ENCODE measurements at places on chromosomes 12 and 14.

- DNase-seq: no peak
Observed at GRCh38 chr12:19620222-19620621, 180.9 kb downstream of the AEBP2 start.

DNA sequence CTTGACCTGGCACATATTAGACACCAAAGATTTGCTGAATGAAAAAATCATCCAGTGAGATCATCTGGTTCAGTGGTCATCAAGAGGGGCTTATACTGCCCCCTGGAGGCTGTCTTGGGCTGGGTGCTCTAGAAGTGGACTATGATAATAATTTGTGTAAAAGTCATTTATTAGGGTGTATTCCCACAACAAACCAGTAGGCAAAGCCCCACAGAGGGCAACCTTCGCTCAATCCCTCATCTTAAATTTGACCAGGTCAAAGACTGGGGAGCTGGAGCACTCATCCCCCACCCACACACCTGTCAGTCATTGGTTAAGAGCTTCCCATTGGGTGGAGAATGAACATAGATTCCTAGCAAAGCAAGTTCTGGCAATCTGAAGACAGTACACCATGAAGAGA, 20.0 kb upstream of the FICD start:
- peak; percentile 55 for DNase-seq

- DNase-seq: no peak
Observed at GRCh38 chr14:71062581-71063303, 155.5 kb downstream of the PCNX1 start.

GRCh38 chr12:47779301-47779942, 6.4 kb downstream of the SLC48A1 start:
- peak; percentile 98 for DNase-seq

DNA sequence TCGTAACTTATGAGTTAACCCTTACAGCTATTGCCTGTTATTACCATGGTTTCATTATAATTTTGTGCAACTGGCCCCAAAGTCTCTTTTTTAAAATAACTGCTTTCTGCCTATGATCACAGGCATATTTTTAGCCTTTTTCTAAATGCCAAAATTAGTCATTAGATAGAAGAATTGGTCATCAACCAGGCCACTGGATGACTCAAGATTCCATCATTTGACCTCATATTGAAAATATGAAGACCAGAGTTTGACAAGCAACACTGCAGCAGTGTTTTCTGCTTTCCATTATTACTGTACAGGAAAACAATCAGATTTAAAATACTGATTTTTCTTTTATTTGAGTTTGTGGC, 54.7 kb upstream of the OTOGL start:
- DNase-seq: no peak

DNA sequence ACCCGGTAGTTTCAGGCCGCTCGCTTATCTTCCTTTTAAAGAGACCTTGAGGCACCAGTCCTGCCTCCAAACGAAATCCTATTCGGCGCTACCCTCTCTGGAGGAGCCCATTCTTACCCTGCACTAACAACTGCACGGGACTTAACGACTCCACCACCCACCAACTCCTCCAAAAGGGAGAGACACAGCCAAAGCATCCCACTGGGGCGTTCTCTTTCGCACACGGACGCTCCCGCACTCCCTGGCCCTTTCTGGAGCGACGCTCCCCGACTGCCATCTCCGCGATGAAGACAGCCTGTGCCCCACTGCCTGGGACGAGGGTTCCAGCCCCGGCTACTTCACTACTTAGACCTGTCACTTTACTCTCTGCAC, 650 bp downstream of the GALC start:
- DNase-seq: no peak

GRCh38 chr12:94731733-94732360, 81.5 kb upstream of the TMCC3 start:
- DNase-seq: no peak

DNA sequence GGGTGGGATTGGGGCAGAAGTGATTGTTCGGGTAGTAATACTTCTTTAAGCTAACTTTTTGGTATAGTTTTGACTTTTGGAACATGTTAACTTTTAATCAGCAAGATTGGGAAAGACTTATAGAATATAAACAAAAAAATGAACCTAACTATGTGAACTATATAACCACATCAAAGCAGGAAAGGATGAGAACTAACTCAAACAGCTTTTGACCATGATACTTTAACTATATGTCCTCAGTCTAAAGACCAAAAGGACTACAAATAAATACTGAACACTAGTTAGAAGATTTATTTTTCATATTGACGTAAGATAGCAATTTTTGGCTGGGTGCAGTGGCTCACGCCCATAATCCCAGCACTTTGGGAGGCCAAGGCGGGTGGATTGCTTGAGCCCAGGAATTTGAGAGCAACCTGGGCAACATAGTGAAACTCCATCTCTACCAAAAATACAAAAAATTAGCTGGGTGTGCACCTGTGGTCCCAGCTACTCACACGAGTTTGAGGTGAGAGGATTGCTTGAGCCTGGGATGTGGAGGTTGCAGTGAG, 108.5 kb upstream of the ATF1 start:
- DNase-seq: no peak

DNA sequence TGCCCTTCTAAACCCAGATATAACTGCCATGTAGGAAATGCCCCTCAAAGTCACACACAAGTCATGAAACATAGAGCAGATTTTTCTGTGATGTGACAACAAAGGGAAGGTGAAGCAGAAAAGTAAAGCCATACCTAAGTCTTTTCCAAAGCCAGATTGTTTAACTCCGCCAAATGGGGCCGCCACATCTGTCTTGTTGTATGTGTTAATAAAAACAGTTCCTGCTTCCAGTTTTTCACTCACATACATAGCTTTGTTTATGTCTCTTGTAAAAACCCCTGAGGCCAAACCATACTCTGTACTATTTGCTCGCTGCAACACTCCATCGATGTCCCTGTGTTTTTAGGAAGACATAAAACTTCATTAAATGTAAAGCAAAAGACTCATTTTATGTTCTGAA, 40.3 kb downstream of the NOPCHAP1 start:
- no peak for DNase-seq

GRCh38 chr14:61108496-61109141, 127.6 kb downstream of the SLC38A6 start:
- no peak for DNase-seq

DNA sequence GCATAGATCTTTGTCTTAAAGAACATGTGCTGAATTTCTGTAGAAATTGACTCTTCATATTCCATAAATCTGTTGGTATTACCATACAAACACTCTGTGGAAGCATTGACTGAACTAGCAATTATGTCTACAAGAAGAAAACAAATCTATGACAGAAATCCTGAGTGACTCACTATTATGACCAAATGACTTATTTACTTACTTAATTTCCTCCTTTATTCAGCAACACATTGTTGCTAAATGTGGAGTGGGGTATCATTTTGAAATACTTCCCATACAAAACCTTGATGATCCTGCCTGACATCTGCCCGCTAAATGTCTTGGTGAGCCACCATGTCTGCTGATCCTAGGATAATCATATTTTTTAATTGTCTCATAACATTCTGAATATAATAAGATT, 99.1 kb upstream of the SLCO1C1 start:
- no peak for DNase-seq

GRCh38 chr14:100688598-100689461, 37.9 kb upstream of the DLK1 start:
- no peak for DNase-seq

GRCh38 chr12:122389677-122390076, 32.8 kb downstream of the CLIP1 start:
- DNase-seq: no peak

DNA sequence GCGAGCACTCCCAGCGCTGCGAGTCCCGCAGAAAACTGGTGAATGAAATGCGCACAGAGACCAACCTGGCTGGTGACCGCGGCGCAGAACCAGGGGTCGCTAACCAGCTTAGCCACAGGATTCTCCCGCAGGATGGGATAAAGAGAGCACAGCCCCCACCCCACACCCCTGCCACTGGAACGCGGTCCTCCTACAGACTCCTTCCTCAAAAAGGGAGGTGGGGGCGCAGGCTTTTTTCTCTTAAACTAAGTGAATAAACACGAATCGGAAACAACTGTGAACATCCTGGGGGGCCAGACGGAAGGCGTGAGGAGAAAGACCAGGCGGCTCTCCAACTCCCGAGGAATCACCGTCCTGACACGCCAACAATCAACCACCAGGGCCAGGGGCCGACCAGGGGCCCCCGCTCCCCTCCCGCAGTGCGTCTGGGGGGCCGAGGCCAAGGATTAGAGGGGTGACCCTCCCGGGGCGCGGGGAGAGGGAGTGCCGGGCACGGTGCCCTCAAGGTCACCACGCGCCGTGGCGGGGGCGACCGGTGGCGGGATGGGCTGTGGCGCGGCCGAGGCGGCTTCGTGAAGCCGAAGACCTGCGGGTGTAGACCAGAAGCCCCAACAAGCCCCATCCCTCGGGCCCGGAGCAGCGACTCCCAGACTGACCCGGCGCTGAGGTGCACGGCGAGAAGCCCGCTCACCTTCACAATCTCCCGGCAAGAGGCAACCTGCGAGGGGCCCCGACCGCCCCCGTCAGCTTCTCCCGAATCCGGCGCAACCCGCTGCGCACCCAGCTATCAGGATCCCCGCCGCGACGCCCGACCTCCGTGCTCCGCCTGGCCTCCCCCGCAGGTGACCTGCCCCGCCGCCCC, 704 bp downstream of the ATP2B1 start:
- DNase-seq: no peak

DNA sequence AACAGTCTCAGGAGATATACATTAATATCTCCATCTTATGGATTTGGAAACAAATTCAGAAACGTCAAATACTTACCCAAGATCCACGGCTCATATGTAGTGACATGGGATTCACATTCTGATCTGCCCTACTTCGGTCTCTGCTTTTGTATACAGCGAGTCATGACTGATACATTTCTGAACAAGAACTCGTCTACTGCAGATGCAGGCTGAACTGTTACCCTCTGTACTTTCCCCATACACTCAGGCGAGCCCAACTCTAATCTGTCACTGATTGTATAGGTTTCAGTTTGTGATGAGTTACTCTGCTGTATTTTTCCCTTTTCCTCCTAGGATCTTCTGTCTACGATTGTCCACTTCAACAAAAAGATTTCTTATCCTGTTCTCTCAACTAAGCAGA, 441.6 kb downstream of the CCDC91 start:
- DNase-seq: no peak

- DNase-seq: no peak
Observed at GRCh38 chr12:46339051-46339450, 33.5 kb downstream of the SLC38A2 start.

- no peak for DNase-seq
Observed at GRCh38 chr14:91237219-91237618, 7.3 kb downstream of the GPR68 start.

- DNase-seq: no peak
Observed at GRCh38 chr14:31941487-31941886, 135.6 kb upstream of the ARHGAP5 start.

GRCh38 chr14:103206836-103207387, 83.7 kb downstream of the TNFAIP2 start:
- DNase-seq: no peak

GRCh38 chr12:26711569-26711968, 121.4 kb downstream of the ITPR2 start:
- DNase-seq: no peak

DNA sequence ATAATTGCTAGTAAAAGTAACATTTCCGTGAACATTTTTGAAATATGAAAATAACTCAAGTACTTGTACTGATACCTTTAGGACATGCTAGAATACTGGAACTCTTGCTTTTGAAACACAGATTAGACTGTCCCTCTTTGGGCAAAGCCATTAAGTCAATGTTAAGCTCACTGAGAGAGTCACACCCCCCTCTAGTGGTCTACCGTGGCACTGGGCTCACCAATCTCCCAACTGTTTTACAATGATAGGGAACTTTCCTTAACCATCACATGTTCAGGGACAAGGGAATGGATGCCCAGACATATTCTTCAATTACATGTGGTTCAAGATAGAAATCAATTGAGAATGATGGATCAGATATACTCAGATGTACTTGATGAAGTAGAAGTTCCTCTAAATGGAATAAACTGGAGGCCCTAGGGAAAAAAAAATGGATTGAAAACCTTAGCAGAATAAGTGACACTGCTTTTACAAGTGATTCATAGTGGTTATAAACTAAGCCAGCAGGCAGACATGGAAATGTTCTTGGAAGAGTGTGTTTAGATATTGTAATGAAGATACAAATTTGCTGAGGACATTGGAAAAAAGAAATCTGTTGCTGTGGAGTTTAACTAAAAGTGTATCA, 17.8 kb downstream of the NANOG start:
- peak; percentile 83 for DNase-seq

DNA sequence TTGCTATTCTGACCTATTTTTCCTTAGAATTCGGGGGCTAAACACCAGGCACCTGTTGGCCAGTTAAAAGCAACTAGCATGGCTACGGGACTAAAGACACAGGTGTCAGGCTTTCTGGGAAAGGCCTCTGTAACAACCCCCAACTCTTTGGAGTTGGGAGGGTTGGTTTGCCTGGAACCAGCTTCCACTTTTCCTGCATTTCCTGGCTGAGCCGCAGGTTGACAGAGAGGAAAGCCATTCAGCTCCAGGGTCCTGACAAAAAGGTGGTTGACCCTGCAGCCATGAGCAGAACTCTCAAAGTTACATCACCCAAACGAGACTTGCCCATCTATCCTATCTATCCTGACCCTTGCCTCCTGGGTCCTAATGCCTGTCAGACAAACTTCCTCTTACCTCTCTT, 375.4 kb upstream of the SFSWAP start:
- DNase-seq: no peak

GRCh38 chr12:31773867-31774266, 45.0 kb upstream of the AMN1 start:
- DNase-seq: peak; percentile 50

- no peak for DNase-seq
Observed at GRCh38 chr14:43898687-43899086, 608.4 kb downstream of the FSCB start.

DNA sequence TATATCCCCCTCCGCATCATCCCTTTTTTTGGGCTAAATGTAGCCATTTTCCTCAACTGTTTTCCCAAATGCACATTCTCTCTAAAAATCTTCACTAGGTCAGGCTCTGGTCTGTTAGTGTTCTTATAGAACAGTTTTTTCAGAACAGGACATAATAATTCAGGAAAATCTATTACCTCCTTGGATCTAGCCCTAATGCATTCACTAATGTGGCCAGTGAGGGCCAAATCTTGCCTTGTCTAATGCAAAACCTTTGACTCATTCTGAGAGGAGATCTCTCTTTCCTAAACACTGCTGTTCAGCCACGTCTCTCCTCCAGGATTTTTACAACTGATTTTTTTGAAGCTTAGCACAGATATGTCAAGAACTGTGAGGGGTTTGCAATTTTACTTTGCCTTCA, 15.5 kb downstream of the C14orf132 start:
- DNase-seq: no peak

GRCh38 chr12:70068743-70069142, 174.5 kb upstream of the CNOT2 start:
- no peak for DNase-seq

Measured in activated CD8-positive, alpha-beta memory T cell treated with anti-CD3 and anti-CD28 coated beads for 24 hours (primary cell).